BJ (cell line): ENCODE measurements at places on chromosomes 1 and 21.
A peak's percentile ranks its signal among the peaks of the same experiment; 100 is the strongest.

DNA sequence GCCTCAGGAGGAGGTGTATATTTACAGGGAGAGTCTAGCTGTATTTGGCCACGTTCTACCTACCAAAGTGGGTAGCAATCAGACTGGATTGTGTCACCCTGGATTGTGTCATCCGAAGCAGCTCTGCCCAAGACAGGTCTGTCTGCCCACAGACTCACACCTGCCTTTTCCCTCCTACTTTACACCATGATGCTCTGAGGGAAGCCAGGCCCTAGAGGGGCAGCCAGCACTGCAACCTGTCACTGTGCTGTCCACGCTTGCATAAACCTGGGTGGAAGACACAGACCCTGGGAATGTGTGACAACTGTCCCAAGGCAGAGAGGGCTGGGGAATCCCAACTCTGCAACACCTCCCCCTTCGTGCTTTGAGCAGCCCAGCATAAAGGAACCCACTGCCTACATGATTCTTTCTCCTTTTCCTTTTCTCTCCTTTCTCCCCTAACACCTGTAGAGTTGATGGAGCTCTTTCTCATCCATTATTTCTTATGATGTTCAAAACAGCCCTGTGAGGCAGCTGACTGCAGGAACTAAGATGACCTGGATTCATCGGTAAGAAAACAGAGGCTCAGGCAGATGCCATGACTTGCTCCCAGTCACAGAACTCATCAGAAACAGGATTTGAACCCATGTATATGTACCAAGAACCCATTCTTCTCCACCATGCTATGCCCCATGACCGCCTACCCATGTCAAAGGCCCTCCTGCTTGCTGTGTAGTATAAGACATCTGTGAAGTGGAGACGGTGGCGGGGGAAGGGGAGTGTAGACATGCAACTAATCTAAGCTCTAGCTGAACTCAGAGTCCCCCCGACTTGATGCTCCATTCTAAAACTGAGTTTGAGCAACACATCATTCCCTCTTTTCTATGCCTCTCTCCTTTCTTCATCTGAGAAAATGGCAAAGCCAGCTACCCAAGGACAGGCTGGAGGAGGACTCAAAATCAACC lies 55.9 kb downstream of the ITPKB start:
- DNase-seq = no peak

DNA sequence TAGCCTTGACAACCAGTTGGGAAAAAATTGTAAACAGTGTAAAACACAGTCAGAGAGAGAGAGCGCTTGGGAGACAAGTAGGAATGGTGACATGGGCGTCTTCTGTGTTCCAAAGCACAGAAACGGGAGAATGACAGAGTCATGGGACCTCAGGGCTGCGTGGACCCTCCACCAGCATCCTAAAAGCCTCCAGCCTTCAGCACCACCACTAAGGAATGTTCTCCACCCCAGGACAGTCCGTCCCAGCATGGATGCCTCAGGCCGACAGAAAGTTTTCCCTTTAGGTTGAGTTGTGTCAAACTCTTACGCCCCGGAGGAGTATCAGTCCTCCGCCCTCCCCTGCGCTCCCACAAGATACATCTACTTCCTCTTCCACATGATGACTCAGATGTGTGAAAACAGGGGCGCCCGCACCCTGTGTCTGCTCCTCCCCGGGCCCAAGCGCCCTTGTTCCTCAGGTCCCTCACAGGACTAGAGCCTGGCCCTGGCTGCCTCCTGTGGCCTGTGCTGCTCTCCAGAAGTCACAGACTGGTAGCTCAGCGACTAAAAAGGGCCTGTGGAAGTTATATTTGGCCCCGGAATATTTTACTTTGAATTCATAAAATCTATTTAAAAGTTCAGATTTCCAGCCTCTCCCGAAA lies 63.9 kb upstream of the EFHD2 start:
- no peak for DNase-seq

GRCh38 chr1:22489823-22490222 lies 38.2 kb downstream of the ZBTB40 start:
- no peak for DNase-seq

- DNase-seq = no peak
Observed at GRCh38 chr1:61237659-61238358, 155.4 kb downstream of the NFIA start.

- DNase-seq = no peak
Observed at GRCh38 chr1:68346188-68346808, 103.5 kb downstream of the RPE65 start.

- DNase-seq = peak; percentile 17
Observed at GRCh38 chr1:208834381-208835096, 590.4 kb upstream of the PLXNA2 start.

DNA sequence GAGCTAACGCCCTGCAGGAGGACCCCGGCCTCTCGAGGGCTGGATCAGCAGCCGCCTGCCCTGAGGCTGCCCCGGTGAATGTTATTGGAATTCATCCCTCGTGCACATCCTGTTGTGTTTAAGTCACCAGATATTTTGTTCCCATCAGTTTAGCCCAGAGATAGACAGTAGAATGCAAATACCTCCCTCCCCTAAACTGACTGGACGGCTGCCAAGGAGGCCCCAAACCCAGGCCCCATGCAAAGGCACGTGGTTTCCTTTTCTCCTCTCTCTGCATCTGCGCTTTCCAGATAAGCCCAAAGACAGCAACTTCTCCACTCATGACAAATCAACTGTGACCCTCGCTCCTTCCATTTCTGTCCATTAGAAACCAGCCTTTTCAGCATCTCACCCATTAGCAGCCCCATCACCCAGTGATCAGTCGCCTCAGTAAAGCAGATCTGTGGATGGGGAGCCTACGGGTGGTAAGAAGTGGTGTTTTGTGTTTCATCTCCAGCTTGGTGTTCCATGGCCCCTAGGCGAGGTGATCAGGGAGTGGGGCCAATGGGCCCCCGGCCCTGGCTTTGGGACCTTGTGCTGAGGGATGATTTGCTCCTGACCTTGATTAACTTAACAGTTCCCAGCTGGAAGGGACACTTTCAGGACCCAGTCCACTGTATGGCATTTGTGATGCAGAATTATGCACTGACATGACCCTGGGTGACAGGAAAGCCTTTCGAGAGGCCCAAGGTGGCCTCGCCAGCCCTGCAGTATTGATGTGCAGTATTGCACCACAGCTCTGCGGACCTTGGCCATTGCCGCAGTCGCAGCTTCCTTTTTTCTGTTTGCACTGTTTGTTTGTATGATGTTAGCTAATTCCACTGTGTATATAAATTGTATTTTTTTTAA lies 5.2 kb downstream of the NPPA start:
- no peak for DNase-seq

GRCh38 chr1:113369040-113369439 lies 21.3 kb upstream of the MAGI3 start:
- no peak for DNase-seq

DNA sequence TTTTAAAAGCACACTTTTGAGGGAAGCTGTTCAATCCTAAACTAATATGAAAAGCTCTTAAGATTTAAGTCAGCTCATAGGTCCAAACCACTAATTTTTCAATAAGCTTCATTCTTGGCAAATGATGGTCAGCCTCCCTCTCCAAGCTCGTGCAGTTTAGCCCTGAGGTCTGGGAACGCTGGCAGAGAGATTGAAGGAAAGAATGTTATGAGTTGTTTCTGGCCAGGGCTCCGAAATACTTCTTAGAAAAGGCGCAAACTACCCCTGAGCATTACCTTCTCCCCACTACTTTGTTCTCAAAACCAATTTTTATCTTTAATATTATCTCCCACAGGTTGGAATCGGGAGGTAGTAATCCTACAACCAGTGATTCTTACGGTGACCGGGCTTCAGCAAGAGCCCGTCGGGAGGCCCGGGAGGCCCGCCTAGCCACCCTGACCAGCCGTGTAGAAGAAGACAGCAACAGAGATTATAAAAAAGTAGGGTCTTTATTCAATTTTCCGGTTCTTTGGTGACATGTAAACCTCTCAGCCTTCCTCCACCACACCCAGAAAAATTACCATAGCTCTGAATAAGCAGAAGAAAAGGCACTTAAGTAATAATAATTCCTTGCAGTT lies 147.7 kb downstream of the SYT2 start:
- DNase-seq = no peak

DNA sequence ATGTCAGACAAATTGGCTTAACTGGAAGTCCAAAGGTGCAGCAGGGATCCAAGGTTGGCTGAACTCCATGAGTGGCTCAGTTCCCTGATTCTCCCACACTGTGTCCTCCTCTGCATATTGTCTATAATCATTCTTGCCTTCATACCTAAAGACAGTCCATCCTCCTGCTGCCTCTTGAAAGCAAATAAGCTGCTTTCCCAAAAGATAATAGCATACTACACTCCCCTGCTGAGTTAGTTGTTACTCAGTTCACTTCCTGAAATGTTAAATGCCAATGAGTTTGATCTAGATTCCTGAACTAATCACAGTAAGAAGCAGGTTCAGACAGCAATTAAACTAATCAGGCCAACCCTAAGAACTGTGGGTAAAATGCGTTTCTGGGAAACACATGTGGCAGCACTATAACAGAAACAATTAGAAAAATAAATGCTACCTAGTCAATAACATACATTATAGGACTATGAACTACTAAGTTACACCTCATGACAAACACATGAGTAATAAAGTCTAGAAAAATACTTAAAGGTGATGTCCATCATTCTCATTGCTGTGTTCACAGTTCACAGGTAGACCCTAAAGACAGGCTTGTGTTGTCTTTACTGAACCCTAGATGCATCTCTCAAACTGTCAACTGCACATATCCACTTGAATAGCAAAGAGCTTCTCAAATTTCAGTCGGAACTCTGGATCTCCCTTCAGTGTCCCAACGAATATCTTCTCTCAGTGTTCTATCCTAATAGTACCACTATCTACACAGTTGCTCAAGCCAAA lies 50.8 kb upstream of the BOLA1 start:
- no peak for DNase-seq

DNA sequence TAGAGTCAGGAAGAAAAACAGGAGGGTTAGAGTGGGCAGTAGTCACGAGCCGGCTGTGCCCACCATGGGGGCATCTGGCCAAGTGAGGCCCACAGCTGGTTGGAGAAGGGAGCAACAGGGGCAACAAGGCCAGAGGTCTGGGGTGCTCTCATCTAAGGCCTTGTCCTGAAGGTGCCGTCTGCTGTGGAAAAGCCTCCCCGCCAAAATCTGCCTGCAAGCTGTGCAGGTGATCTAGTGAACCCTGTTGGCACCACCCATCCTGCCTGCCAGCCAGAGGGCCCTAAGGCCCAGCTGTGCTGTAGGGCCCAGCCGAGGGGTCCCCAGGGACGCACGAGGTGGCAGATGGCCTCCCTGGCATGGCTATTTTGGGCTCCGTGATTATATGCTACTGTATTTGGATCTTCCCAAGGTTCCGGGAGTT lies 51.3 kb downstream of the LGR6 start:
- DNase-seq = no peak

DNA sequence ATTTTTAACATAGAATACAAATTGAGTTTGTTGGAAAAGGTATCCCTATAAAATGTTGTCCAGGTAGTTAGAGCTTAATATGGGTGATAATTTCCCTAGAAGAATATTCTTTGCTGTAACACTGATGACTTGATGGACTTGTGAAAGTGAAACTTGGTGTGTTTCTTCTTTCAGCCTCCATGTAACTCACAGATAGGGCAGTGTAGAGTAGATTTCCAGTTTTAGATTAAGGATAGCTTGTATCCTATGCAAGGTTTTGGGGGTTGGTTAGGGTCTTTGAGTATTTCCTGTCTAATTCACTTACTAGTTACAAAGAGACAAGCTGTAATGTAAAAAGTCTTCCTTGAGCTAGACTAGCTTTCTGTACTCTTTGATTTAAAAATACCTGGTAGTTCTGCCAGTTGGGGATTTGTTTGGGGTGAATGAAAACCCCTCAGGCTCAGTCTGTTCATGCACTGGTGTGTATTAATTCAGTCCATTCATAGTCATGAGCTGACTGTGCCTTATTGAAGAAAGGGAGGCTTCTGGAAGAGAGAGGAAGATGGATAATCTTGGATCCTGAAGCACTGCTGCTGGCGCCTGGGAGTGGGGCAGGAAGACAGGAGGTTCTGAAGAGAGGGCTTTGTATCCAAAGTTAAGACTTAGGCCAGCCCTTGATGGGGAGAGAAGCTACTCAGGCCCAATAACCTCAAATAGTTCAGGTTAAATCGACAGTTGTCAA lies 83.6 kb downstream of the CAMTA1 start:
- no peak for DNase-seq

DNA sequence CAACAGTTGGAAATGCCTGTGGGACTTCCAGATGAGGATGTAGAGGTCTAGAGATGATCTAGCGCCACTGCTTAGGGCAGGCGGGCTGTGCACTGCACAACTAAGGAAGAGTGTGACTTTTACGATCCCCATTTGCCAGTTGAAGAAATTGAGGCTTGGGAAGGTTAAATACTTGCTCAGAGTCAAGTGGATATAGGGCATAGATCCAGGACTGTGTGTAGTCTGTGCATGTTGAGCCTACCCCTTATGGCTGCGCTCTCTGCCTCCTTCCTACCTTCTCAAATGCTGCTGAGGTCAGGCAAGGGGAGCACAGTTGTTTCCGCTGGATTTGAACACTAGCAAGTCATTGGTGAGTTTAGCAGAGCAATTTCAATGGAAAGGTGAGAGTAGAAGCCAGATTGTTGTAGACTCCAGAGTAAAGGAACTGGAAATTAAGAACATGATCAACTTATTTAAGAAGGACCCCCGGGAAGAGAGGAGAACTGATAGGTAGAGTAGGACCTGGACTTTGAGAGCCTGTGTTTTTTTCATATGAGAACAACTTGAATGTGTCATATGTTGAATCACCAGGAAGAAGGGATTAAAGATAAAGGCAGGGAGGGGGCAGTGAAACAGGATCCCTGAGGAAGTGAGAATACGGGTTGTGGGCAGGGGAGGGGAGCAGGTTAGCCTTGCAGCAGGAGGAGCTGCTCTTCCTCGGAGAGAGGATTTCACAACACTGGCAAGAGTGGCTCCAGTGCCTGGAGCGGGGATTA lies 2.7 kb downstream of the CAPN2 start:
- peak; percentile 75 for DNase-seq
